Activated CD8-positive, alpha-beta memory T cell treated with anti-CD3 and anti-CD28 coated beads for 1 hour (primary cell): ENCODE measurements at places on chromosomes 4 and X.

- DNase-seq: no peak
Observed at GRCh38 chrX:17735406-17735805, 1.9 kb upstream of the SCML1 start.

DNA sequence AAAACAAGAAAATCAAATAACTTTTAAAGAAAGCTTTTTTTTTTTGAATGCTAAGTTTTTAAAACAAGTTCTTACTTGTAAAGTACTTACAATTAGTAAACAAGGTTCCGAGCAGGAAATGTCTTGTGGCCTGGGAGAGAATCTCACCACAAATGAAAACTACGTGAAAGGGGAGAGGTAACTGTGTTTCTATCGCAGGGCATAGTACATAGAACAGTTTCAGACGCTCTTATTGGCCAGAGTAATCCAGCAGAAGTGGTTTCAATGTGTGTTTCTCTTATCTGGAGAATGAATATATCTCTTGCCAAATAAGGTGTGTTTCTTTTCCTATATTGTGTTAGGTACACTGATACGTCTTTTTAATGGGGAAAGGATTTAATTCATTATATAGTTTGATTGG is at the start of gene PLAC8:
Gene PLAC8, minus strand, starts transcription at position 154 of the 400 bp plus-strand sequence. CDS start 6,808 bp downstream, outside the sequence.
- DNase-seq: no peak

DNA sequence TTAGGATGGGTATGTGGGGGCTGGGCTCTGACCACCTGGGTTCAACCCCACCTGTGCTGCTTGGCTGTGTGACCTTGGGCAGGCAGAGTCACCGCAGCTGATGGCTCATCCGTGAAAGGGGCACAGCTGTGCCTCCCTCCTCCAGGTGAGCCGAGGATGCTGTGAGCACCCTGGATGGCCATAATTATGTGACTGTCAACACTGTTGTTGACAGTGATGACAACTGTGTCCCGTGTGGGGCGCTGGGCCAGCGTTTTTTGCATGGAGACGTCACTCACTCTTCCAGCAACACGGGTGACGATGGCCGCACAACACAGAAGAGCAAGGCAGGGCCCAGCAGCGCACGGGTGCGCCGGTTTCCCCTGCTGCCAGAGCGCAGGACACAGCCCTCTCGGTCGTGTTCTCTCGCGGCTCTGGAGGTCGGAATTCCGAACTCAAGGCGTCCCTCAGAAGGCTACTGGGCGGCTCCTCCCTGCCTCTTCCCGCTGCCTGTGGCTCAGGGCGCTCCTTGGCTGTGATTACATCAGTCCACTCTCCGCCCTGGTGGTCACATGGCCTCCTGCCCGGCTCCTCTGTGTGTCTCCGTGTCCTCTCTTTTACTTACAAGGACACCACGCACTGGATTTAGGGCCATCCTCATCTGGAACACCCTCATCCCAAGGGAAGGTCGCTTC is 1.3 kb downstream of the SH3TC1 start:
- DNase-seq: no peak

DNA sequence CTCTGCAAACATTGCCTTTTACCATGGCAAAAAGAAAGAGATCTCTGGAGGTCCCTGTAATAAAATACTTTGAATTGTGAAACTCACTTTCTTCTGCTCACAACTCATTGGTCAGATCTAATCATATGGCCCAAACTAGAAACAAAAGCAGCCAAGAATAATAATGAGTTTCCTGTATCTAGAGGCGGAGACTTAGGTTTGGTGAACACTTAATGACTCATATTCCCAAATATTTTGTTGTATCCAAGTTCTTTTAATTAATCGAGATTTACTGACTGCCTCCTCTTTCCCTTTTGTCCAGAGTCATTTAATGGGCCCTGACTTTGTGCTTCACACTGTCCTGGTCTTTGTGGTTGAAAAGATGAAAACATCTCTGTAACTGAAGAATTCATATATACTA is 190.6 kb downstream of the CCSER1 start:
- DNase-seq: no peak
